ENCODE measurements at places on chromosomes 1 and 21.

DNA sequence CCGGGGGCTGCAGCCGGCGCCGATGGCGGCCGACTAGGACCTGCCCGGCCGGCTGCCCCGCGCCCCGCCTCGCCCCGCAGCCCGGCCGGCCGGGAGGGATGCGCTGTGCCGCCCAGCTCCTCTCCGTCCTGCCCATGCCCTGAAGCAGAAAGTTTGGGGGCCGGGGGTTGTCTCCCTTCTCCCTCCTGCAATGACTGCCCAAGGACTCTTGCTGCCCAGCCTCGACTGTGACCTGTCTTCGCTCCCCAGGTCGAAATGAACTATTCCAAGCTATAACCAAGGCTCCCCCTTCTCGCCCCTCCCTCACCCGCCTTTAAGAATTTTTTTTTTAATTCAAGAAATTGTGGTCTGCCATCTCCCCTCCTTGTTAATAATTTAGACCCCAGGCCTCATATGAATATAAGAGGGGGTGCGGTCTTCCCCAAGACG lies 361 bp downstream of the TMCC2 start:
- DNase-seq: no peak

- DNase-seq: peak; percentile 45
Observed at GRCh38 chr1:66752000-66752592, at the start of gene DYNLT5. Gene DYNLT5, plus strand, starts transcription at chr1:66752459. Its CDS starts 2,200 bp downstream, at chr1:66754659.

- no peak for DNase-seq
Observed at GRCh38 chr1:13799502-13800283, 99.7 kb downstream of the PRDM2 start.

- DNase-seq: no peak
Observed at GRCh38 chr1:10407201-10407600, 8.3 kb downstream of the PGD start.

DNA sequence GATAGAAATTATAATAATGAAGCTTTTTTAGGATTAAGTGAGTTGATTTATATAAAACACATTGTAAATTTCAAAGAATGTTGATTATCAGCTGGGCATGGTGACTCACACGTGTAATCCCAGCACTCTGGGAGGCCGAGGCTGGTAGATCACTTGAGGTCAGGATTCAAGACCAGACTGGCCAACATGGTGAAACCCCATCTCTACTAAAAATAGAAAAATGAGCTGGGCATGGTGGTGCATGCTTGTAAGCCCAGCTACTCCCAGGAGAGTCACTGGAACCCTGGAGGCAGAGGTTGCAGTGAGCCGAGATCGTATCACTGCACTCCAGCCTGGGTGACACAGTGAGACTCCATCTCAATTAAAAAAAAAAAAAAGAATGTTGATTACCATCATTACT lies 18.4 kb downstream of the ADAMTS1 start:
- no peak for DNase-seq

- no peak for DNase-seq
Observed at GRCh38 chr21:29075706-29076466, 2.4 kb upstream of the CCT8 start.

DNA sequence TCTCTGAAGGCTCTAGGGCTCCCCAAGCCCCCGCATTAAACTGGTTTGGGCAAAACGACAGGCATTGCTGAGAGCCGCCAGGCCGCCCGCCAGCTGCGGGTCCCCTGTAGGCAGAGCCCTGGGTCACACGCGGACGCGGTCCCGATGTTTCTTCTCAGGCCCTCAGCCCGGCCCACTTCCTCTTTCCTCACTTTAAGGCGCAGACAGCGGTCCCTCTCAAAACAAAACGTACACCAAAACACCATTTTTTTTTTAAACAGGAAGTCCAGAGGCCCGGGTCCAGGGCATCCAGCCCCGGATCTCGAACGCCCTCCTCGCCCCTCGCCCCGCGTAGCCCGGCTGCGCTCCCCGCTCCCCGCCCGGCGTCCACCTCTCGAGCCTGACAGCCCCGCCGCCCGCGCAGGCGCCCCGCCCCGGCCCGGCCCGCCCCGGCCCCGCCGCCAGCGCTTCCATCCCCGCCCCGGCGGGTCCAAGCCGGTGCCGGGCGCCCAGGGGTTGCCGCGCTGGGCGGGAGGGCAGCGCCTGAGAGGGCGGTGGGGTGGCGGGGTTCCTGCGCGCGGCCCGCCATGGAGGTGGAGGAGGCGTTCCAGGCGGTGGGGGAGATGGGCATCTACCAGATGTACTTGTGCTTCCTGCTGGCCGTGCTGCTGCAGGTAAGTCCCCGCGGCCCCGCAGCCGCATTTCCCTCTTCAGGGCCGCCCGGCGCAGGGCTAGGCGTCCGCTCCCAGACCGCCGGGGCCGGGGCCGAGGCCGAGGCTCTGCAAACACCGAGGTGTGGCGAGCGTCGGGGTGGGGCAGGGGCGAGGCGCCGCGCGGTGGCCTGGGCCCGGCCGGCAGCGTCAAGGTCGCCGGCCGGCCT lies at the start of gene SLC22A15:
Gene SLC22A15, plus strand, starts transcription at position 452 of the 859 bp plus-strand sequence. Its CDS starts 115 bp downstream, at position 567.
- peak; percentile 71 for DNase-seq

GRCh38 chr1:107687849-107688753 lies 276.9 kb downstream of the VAV3 start:
- DNase-seq: no peak

DNA sequence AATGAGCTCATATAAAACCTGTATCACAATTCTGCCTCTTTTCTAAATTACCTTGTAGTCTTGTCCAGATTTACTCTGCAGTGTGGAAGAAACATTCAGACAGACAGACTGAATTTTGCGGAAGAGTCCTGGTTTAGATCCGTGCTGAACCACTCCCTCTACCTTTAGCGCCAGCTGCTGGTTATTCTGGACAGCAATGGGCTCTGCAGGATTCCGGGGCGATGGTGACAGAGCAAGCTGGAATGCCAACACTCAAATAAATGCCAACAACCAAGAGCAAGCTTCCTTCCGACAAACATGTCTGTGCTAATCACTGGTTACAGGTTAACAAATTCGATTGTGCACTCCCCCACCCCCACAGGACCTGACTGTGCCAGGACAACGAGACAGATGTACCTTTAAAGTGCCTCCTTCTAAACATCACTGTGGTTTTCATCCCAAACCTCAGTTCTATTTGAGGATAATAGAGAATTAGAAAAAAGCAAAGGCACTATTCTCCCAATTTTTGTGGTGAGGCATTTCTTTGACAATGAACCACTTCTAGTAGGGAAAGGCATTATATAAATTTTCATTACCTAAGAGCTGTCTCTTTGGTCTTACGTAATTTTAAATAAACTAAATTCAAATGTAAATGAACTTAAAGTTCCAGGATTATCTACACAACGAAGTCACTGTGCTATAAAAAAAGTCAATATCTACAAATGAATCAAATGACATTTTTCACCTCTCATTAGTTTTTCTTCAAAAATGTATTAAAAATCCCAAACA lies 90.4 kb downstream of the INTS7 start:
- peak; percentile 26 for DNase-seq

DNA sequence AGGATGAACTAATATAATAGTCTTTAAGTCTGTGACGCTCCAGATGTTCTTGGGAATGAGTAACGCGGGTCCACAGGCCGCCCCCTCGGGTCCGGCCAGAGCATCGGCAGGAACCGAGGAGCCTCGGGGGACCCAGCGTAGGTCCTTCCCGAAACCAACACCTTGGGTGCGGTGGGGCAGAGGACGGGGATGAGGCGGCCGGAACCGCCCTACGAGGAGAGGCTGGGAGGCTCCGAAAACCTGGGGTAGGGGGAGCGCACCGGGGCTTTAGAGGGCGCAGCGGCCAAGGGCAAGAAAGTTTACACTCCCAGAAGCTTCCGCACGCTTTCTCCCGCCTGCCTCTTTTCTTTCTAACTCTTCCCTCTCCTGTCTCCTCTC lies 7.1 kb downstream of the DMRTA2 start:
- DNase-seq: peak; percentile 12

DNA sequence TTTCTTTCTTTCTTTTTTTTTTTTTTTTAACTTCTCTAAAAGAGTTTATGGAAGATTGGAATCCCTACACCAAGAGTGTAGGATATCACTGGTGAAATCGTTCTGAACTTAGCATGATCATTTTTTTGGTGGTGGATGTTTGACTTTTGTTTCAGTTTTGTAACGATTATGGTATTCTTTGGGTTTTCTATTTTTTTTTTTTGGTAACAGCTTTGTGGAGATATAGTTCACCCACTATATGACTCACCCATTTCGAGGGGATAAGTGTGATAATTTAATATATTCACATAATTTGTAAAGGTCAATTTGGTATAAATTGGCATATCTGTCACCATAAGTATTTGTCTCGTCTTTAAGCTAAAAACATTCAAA lies 29.2 kb downstream of the AGPAT3 start:
- DNase-seq: no peak

GRCh38 chr1:84223751-84224432 lies 77.6 kb upstream of the SAMD13 start:
- no peak for DNase-seq

DNA sequence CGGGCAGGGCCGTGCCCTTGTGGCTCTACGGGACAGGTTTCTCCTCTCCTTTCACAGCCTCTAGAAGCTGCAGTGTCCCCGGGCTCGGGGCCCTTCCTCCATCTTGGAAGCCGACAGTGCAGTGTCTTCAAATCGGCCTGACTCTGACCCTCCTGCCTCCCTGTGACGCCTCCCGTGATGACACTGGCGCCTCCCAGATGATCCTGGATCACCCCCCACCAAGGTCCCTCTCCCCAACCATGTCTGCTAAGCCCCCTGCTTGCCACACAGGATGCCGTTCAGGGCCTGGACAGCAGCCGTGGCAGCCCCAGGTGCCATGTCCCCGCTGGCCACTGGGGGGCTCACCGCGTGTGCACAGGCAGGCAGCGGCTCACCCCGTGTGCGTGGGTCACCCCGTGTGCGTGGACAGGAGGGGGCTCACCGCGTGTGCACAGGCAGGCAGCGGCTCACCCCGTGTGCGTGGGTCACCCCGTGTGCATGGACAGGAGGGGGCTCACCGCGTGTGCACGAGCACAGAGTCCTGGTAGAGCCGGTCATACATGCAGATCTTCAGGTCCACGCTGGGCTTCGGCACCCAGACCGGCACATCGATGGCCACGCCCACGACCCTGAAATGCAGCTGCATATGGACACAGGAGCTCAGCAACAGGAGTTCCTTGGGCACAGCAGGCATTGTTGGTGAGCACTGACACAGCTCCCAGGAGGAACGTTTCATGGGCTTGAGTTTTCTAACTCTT lies 24.9 kb upstream of the TMEM52 start:
- peak; percentile 82 for DNase-seq

GRCh38 chr1:240705579-240705978 lies 93.6 kb upstream of the GREM2 start:
- peak; percentile 30 for DNase-seq

DNA sequence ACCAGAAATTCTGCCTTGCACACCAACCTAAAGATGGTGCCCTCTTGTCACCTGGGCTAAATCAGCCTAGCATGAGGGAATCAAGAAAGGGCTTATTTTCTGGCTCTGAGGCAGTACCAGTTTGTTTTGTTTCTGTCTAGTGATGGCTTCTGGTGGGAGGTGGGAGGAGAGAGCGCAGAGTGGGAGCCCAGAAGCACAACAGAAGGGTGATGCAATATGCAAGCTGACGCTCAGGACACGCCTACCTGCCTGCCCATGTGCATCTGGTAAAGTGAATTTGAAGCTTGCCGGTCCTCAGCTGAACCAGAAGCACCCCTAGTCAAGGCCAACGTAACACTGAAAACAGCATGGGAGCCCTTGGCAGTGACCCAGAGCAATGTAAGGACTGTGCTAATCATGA lies 138.4 kb upstream of the TIAM1 start:
- no peak for DNase-seq

DNA sequence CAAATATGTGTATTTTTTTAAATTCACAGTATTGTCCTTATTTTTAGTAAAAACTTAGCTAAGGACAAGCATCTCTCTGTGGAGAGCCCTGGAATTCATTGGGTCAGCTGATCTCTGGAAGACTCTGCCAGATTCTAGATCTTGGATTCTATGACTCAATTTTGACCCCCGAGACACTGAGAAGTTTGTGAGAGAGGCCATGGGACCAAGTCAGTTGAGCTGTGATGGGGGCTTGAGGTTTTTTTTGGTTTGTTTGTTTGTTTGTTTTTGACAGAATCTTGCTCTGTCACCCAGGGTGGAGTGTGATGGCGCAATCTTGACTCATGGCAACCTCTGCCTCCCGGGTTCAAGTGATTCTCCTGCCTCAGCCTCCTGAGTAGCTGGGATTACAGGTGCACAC lies 13.5 kb downstream of the SHISA4 start:
- DNase-seq: peak; percentile 30

GRCh38 chr1:8571200-8571984 lies 246.0 kb downstream of the RERE start:
- DNase-seq: peak; percentile 14

- no peak for DNase-seq
Observed at GRCh38 chr1:226995365-226996332, 55.6 kb downstream of the COQ8A start.

GRCh38 chr1:179809506-179810366 lies 66.6 kb downstream of the FAM163A start:
- DNase-seq: peak; percentile 68

Data from AG08396 (cell line).